ENCODE measurements at places on chromosomes 5 and 9. TPM values are rescaled to one million over a fixed set of nuclear protein-coding genes. Genes with fewer than 3 reads are reported as not detected.

- peak; percentile 80 for DNase-seq
These were observed 1.3 kb downstream of the MAN2A1 start for GRCh38 chr5:109690975-109691574.

DNA sequence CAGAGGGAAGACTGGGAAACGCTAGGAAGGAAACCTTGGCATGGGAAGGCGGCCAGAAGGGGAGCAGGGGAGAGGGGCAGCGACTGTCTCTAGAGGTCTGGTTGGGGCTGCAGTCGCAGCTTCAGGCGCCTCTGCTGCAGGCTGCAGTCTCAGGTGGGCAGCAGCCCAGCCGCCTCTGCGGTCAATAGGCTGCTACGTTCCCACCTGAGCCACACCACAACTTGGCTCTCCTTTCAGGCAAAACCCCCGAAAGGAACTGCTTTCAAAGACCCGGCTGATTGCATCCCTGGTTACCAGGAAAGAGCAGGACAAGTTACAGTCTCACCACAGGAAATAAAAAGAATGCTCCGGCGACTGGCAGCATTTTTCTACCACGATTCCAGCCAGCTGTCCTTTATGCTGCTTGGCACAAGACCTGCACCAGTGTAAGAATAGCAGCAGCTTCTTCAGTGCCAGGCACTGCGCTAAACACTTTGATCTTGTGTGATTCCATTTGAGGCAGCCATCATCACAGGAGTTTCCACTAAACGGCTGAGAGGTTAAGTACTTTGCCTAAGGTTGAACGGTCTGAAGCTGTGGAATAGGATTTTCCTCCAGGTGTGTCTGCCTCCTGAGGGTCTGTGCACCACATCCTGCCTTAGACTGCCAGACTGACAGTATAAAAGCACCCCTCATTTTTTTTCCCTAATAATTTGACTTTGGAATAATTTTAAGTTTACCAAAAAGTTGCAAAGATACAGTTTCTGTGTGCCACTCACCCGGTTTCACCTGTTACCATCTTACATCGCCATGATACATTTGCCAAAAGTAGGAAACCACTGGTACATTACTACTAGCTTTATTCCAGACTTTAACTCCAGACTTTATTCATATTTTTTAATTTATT is 7.5 kb downstream of the RPS14 start:
- DNase-seq = no peak

- no peak for DNase-seq
These were observed 56.4 kb upstream of the ISL1 start for GRCh38 chr5:51326844-51327243.

The ZNF169 gene
- total RNA-seq = 67.3 TPM

- no peak for DNase-seq
These were observed 18.7 kb downstream of the RASGRF2 start for GRCh38 chr5:80978772-80979317.

The CSF2 gene
- total RNA-seq = not detected

The TXN gene
- 261 TPM for total RNA-seq

The CTNND2 gene
- 2.1 TPM for total RNA-seq

DNA sequence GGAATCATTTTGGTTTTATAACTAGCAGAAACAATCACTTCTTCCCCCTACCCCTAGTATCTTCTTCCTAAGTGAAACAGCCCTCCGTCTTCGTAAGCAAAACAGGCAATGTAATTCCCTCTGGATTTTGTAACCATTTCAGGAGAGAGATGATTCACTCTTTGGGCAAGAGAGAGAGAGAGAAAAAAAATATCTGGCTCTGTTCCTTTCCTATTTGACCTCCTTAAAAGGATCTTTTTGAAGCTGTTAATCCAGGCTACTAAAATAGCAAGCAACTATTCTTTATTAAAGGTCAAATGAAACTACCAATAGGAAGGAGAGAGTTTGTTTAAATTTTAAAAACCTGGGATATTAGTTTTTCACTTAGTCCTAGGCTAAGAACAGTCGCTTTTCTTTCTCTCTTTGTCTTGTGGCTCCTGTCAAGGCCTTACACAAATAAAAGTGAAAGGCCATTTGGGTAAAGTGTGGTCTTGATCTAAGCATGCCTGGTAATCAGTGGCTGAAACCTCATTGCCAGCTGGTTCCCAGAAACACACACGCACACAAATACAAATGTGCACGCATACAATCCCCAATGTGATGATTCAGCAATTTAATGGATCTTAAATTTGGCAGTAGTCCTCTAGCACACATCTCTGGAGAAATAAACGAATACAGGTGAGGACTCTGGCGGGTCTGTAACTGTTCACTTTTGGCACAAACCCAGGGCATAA is 70.2 kb downstream of the PRUNE2 start:
- no peak for DNase-seq

GRCh38 chr5:62214701-62215100 is 91.3 kb upstream of the KIF2A start:
- no peak for DNase-seq

- DNase-seq = peak; percentile 45
These were observed 1.0 kb downstream of the ADAMTS19 start for GRCh38 chr5:129460936-129461710.

GRCh38 chr9:38392235-38393127 is at the start of gene ALDH1B1:
Gene ALDH1B1 (plus strand): TSS chr9:38392702. CDS start chr9:38395749, 3,047 bp downstream.
- peak; percentile 92 for DNase-seq

DNA sequence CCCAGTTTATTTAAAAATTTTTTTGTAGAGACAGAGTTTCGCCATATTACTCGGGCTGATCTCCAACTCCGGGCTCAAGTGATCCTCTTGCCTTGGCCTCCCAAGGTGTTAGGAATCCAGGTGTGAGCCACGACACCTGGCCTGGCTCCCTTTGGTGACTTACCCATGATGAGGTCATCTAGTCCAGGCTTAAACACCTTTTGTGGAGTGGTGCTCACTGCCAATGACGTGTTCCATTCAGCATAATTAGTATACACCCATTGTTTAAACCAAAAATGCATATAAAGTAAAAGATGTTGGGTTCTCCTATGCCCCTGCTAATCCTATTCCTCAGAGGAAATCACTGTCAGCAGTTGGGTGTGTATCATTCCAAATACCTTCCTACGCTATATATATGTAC is 91.0 kb downstream of the HSPA4 start:
- DNase-seq = no peak

The CYSRT1 gene
- not detected for total RNA-seq

The FBLL1 gene
- total RNA-seq = 0.96 TPM

DNA sequence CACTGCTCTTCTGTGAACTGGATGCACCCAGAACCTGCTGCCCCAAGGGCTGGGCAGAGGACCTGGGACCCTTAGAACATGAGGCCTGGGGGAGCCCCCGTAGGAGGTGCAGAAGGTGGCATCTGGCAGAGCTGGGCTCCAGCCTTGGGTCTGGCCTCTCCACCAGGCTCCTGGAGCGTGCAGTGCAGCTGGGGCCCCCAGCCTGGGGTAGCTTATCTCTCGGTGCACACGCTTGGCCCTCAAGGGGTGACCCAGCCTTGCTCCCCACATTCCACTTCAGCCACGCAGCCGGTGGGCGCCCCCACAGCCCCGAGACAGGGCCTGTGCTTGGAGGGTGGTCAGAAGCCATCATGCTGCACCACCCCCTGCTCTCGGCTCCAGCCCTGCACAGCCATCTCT is 5.6 kb upstream of the NR5A1 start:
- no peak for DNase-seq

- DNase-seq = no peak
These were observed 98.3 kb upstream of the CDKN2B start for GRCh38 chr9:22107202-22108045.

- DNase-seq = peak; percentile 47
These were observed 185.5 kb downstream of the HSD17B3 start for GRCh38 chr9:96116275-96117064.

DNA sequence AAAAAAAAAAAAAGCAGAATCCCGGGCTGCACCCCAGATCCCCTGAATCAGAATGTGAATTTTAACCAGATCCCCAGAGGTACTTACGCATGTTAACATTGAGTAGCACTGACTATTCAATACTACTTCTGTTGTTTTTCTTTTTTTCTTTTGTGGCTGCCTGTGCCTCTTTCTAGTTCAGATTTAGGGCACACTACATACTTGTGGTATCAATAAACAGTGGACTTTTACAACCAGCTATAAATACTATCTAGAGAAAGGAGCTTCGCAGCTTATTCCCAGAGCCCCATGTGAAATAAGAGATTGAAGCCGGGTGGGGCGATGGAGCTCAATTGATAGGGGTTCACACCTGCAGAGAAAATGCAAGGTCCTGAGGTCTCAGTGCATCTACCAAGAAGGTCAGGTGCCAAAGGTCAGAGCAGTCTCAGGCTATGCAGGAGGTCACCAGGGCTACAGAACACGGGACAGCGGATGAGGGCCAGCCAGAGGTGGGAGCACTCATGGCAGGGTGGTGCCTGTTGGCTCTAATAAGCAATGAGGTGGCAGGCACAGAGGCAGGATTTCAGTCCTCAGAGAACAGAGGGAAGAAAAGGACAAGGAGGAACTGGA is 22.3 kb downstream of the WWC1 start:
- DNase-seq = no peak

DNA sequence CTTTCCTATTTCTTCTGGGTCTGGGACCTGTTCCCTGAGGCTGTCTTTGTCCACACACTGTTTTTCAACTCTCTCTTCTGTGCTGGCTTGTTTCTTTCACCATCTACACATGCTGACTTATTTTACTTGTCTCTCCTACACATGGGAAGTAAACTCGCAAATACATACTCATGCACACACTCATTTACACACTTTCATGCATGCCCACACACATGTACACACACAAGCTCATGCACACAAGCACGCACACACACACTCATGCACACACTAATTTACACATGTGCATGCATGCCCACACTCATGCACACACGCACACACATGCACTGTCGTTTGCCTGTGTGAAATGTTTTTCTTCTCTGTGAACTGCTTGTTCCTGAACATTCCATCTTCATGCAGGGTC is 169.0 kb downstream of the IRX2 start:
- no peak for DNase-seq

DNA sequence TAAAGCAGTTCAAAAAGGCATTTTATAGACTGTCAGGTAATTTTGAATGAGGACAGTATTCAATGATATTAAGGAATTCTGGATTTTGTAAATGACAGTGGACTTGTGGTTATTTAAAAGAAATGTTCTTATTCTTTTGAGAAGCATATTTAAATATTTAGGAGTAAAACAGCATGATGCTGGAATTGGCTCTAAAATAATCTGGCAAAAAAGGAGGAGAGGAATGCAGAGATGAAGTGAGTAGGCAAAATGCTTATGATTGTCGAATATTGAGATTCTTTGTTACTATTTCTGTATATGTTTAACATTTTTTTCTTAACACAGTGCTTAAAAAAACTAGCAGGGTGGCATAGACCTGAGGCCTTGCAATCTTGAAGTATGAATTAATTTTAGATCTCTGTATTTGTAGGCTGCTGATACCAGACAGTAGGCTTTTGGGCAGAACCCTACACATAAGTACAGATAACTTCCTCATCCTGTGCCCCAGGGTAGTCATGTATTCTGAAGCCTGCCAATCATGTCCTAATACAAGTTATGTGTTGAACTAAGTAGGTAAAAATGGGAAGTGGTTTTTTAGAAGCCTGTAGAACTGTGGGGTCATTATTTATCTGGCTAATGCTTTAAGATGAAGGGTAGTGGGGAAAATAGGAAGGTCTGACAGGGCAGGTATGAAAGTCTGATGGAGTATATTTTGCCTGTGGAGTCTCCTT is 9.4 kb downstream of the CD180 start:
- no peak for DNase-seq

DNA sequence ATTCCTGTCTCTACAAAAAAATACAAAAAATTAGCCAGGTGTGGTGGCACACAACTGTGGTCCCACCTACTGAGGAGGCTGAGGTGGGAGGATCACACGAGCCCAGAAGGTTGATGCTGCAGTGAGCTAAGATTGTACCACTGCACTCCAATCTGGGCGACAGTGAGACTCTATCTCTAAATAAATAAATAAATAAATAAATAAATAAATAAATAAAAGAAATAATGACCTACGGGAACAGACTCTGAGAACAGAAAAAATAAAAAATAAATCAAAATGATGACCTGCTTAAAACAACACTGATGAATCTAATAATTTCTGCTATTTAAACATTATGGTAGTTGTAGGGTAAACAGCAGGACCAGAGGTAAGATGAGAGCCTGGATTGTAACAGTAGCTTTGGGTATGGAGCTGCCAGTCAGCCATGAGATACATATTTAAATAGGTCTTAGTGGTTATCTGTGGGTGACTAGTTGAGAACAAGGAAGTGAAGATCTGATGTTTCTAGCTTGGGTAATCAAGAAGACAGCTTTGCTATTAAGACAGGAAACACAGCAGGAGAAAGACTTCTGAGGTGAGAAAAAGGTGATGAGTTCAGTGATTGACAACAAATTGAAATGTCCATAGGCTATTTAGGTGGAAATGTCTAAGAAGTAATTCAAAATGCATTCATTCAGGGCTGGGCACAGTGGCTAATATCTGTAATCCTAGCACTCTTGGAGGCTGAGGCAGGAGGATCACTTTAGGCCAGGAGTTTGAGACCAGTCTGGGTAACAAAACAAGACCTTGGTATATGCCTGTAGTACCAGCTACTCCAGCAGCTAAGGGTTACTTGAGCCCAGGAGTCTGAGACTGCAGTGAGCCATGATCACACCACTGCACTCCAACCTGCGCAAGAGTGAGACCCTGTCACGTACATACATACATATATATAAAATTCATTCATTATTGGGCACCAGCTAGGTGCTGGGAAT is 11.0 kb downstream of the RNF145 start:
- no peak for DNase-seq

DNA sequence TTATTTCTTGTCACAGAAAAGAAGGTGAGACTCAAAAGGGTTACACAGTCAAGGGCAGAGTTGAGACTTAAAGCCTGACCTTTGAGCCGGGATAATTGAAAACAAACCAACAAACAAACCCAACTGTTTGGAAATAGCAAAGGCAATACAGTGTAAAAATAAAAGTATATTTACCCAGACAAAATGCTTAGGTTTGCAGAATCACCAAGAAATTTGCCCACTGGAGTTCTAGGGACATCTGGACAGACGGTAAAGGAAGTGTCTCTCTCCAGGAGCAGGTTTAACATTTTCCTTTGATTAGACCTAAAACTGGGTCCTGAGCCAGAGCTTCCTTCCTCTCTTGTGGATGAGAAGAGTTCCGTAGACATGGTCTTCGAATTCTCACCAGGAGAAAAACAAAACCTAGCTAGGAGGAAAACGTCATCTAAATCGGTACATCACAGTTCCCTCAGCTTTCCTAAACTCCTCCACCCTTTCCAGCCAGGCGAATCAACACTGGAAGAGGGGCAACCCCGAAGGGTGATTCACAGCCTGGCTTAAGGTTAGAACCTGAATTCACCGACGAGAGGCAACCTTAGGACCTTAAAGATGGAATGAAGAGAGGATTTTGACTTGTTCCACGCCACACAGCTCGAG is 673 bp downstream of the CDC25C start:
- no peak for DNase-seq

The DNAJA1 gene
- total RNA-seq = 7.9 TPM

GRCh38 chr9:124795881-124796431 is 19.0 kb downstream of the OLFML2A start:
- DNase-seq = no peak

- DNase-seq = no peak
These were observed 40.3 kb downstream of the NUP188 start for GRCh38 chr9:128987805-128988204.

- DNase-seq = no peak
These were observed 21.8 kb upstream of the MSH3 start for GRCh38 chr5:80632700-80633099.

GRCh38 chr5:140468188-140468587 is 66.6 kb downstream of the ANKHD1 start:
- no peak for DNase-seq

The HMCN2 gene
- total RNA-seq = 13.7 TPM

The CCDC192 gene
- total RNA-seq = not detected

GRCh38 chr5:84688566-84688965 is 303.9 kb upstream of the EDIL3 start:
- no peak for DNase-seq
